ENCODE measurements at places on chromosomes 4 and X.

DNA sequence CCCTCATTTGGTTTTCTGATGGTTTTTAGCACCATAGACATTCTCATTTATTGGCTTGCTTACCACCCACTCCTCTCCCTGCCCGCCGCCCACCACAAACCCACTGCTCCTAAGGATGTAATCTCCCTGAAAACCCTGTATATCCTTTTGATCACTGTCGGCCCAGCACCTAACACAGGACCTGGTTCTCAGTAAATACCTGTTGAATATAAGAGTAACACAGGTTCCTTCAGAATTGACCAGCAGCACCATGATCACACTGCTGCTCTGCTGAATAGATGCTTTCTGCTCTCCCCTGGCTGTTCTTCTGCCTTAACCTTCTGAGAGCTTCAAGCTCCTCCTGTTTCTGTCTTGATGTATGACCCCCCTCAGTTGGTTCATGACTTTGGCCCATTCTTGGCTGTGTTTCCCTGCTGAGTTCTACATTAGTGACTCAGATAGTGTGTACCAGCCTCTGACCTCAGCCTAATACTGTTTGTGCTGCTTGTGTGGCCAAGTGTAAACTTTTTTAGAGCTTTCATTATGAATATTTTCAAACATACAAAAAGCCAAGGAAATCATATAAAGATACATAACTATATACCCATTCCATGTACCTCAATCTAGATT lies 265.3 kb downstream of the FRMPD4 start:
- no peak overlapping the region for H3K4me3 ChIP-seq
- H3K4me1 ChIP-seq = no peaks in the 10 kb centered on the region
- H3K27me3 ChIP-seq = no peaks in the 10 kb centered on the region

- peaks cover 84% of the 10 kb centered on the region for H3K4me1 ChIP-seq
- peak overlapping the region; percentile 4 for H3K27ac ChIP-seq
- peak overlapping the region; percentile 46 for H3K4me3 ChIP-seq
- no peak for DNase-seq
- no peaks in the 10 kb centered on the region for H3K27me3 ChIP-seq
Observed at GRCh38 chr4:108157655-108158054, 11.1 kb downstream of the LEF1 start.

DNA sequence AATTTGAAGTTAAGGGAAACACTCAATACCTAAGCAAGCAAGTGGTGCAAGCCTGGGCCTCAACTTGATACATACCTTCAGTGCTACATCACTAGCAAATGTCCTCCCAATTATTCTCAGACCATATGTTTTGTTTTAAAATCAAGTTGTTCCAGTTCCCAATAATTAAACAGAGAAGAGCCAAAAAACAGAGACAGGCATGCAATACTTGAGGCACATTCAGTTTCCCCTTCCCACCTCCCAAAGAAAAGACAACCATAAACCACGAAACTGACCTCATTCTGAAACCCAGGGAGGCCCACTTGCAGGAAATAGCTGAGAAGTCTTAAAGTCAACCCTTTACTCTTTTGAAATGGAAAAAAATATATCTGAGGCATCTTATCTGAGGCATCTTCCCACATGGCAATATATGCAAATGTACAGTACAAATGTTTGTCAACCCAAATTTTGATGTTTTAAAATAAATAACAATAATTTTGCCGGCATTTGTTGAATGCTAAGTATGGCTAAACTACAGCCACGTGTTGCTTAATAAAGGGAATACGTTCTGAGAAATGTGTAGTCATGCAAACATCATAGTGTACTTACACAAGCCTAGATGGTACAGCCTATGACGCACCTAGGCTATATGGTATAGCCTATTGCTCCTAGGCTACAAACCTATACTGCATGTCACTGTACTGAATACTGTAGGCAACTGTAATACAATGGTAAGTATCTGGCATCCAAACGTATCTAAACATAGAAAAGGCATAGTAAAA lies 147.5 kb downstream of the TSPAN5 start:
- DNase-seq = no peak
- H3K36me3 ChIP-seq = no peaks in the 10 kb centered on the region
- no peak overlapping the region for H3K27ac ChIP-seq
- peaks cover 6% of the 10 kb centered on the region for H3K4me1 ChIP-seq
- H3K27me3 ChIP-seq = no peaks in the 10 kb centered on the region

- no peaks in the 10 kb centered on the region for H3K36me3 ChIP-seq
- no peaks in the 10 kb centered on the region for H3K27me3 ChIP-seq
- H3K27ac ChIP-seq = no peak overlapping the region
Observed at GRCh38 chr4:78971776-78972175, 32.5 kb upstream of the PAQR3 start.

GRCh38 chr4:158371158-158371557 lies 150.5 kb upstream of the RXFP1 start:
- no peaks in the 10 kb centered on the region for H3K36me3 ChIP-seq
- no peaks in the 10 kb centered on the region for H3K27me3 ChIP-seq
- no peak overlapping the region for H3K4me3 ChIP-seq
- H3K27ac ChIP-seq = no peak overlapping the region

- H3K4me3 ChIP-seq = no peak overlapping the region
- no peak for DNase-seq
- no peaks in the 10 kb centered on the region for H3K27me3 ChIP-seq
- no peaks in the 10 kb centered on the region for H3K36me3 ChIP-seq
- no peak overlapping the region for H3K27ac ChIP-seq
Observed at GRCh38 chrX:32530802-32531403, 680.4 kb downstream of the DMD start.

GRCh38 chrX:29627833-29628232 lies 587.5 kb upstream of the MAGEB2 start:
- H3K27me3 ChIP-seq = no peaks in the 10 kb centered on the region
- no peaks in the 10 kb centered on the region for H3K36me3 ChIP-seq
- H3K27ac ChIP-seq = no peak overlapping the region
- no peak overlapping the region for H3K4me3 ChIP-seq
- no peak for DNase-seq

GRCh38 chr4:37023504-37023903 lies 221.0 kb upstream of the NWD2 start:
- no peak overlapping the region for H3K4me3 ChIP-seq
- DNase-seq = no peak
- no peaks in the 10 kb centered on the region for H3K4me1 ChIP-seq
- no peaks in the 10 kb centered on the region for H3K27me3 ChIP-seq
- H3K36me3 ChIP-seq = no peaks in the 10 kb centered on the region
- no peak overlapping the region for H3K27ac ChIP-seq

- H3K36me3 ChIP-seq = no peaks in the 10 kb centered on the region
- no peak overlapping the region for H3K27ac ChIP-seq
- H3K27me3 ChIP-seq = peaks cover 4% of the 10 kb centered on the region
Observed at GRCh38 chr4:7910952-7911578, 28.6 kb downstream of the AFAP1 start.

DNA sequence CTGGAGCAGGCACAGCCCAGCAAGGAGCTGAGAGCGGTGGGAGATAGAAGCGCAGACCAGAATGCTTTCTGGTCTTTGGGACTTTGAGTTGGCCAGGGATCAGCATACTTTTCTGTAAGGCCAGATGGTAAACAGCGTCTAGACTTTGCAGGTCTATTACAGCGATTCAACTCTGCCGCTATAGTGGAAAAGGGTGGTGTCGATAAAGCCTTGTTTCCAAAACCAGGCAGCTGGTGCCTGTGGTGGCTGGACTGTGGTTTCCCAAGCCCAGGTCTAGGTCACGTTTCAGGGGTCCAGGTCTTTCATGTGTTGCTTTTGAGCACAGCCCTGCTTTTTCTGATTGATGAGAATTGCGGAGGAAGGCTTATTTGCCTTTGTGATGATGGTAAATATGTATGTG lies 40.1 kb downstream of the HTT-AS start:
- no peak overlapping the region for H3K4me3 ChIP-seq
- peaks cover 3% of the 10 kb centered on the region for H3K4me1 ChIP-seq
- no peaks in the 10 kb centered on the region for H3K27me3 ChIP-seq
- H3K36me3 ChIP-seq = no peaks in the 10 kb centered on the region
- no peak overlapping the region for H3K27ac ChIP-seq

- H3K36me3 ChIP-seq = no peaks in the 10 kb centered on the region
- peaks cover 32% of the 10 kb centered on the region for H3K27me3 ChIP-seq
- DNase-seq = no peak
- H3K4me1 ChIP-seq = peaks cover 9% of the 10 kb centered on the region
- H3K4me3 ChIP-seq = peak overlapping the region; percentile 76
Observed at GRCh38 chrX:67545893-67546495, 2.2 kb downstream of the AR start.

GRCh38 chr4:86895692-86896488 lies 3.7 kb upstream of the C4orf36 start:
- no peak overlapping the region for H3K27ac ChIP-seq
- H3K36me3 ChIP-seq = no peaks in the 10 kb centered on the region

DNA sequence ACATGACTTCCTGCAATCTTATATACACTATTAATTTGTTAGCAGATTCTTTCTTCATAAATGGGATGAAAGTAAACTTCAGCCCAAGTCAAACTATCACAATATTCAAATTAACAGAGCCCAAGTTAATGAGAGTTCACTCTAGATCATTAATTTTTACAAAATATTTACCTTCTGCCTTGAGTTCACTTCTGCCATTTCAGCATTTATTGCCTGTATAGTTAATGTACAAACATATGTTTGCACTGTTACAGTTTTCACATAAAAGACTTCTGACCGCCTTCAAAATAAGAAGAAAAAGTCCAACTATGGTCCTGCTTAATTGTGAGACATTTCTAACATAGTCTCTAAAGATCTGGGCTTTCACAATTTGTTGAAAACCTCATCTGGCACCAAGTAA lies 46.9 kb downstream of the GPC3 start:
- no peaks in the 10 kb centered on the region for H3K27me3 ChIP-seq
- no peak overlapping the region for H3K27ac ChIP-seq
- H3K4me1 ChIP-seq = no peaks in the 10 kb centered on the region
- H3K4me3 ChIP-seq = no peak overlapping the region
- DNase-seq = no peak

- no peaks in the 10 kb centered on the region for H3K27me3 ChIP-seq
- DNase-seq = no peak
- H3K4me1 ChIP-seq = no peaks in the 10 kb centered on the region
- H3K36me3 ChIP-seq = no peaks in the 10 kb centered on the region
Observed at GRCh38 chr4:19575924-19576323, 675.8 kb upstream of the SLIT2 start.

GRCh38 chrX:63784346-63784901 lies 590 bp downstream of the ARHGEF9 start:
- DNase-seq = no peak
- H3K27ac ChIP-seq = no peak overlapping the region
- H3K27me3 ChIP-seq = peaks cover 14% of the 10 kb centered on the region
- no peaks in the 10 kb centered on the region for H3K36me3 ChIP-seq
- H3K4me3 ChIP-seq = peak overlapping the region; percentile 29

DNA sequence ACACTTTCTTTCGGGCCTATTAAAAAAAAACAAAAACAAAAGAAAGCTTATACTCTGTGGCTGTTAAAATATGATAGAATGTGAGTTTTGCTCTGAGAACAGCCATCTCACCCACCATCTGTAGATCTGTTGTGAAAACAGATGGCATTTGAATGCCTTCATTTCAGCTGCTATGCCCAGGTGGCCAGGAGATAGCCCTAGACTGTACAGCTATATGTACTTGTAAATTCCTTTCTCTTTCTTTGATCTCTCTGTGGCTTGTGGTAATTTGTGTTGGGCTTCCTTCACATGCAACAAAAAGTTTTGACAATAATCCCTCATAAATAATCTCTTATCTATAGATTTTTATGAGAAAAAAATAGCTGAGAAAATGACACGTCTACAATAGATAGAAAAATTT lies 38.1 kb downstream of the PNPLA4 start:
- DNase-seq = no peak
- no peaks in the 10 kb centered on the region for H3K4me1 ChIP-seq
- no peaks in the 10 kb centered on the region for H3K27me3 ChIP-seq

DNA sequence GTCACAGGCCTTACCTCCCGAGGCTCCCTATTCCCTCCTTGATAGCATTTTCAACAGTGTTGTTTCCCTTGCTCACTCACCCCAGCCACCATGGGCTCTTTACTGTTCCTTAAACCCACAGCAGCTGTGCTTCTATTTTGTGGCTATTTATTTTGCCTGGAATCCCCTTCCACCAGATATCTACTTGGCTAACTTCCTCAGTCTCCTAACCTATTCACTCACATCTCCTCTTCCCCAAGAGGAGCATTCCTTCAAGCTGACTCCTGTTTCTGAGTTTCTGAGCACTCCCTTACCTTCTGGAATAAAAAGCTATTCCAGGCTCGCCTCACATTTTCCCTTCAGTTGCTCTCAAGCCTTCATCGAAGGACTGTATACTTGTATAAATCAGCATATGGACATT lies 50.5 kb downstream of the CXCL1 start:
- no peaks in the 10 kb centered on the region for H3K36me3 ChIP-seq
- no peak for DNase-seq
- no peaks in the 10 kb centered on the region for H3K27me3 ChIP-seq
- H3K4me3 ChIP-seq = no peak overlapping the region

DNA sequence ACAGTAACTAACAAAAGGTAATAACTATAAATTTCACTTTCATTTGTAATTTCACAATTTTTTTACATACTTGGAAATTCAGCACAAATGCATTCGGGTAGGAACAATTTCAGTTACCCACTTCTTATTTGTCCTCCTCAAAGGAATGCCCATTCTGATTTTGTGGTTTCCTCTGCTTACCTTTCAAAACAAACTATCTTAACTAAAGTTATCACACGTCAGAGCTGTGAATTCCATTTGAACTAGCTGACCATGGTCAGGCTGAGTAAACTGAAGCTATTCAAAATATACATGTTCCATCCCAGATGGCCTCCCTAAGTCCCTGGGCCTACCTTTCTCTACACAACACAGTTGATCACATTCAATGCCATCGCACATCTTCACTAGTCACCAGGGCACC lies 4.5 kb downstream of the CTPS2 start:
- no peak overlapping the region for H3K27ac ChIP-seq
- no peaks in the 10 kb centered on the region for H3K36me3 ChIP-seq
- no peaks in the 10 kb centered on the region for H3K4me1 ChIP-seq
- DNase-seq = no peak

- H3K27me3 ChIP-seq = no peaks in the 10 kb centered on the region
- H3K36me3 ChIP-seq = no peaks in the 10 kb centered on the region
- H3K27ac ChIP-seq = no peak overlapping the region
- H3K4me1 ChIP-seq = no peaks in the 10 kb centered on the region
- no peak overlapping the region for H3K4me3 ChIP-seq
- DNase-seq = no peak
Observed at GRCh38 chrX:28848707-28849106, 261.5 kb downstream of the IL1RAPL1 start.
